Fibroblast of skin of abdomen (primary cell): ENCODE measurements at places on chromosomes 7 and 10.

GRCh38 chr7:38294926-38295325, 21.5 kb upstream of the TARP start:
- DNase-seq = no peak

- DNase-seq = no peak
These were observed 7.1 kb upstream of the KLHL7 start for GRCh38 chr7:23098460-23098859.

GRCh38 chr10:80539421-80540031, 1.8 kb downstream of the SH2D4B start:
- DNase-seq = no peak

DNA sequence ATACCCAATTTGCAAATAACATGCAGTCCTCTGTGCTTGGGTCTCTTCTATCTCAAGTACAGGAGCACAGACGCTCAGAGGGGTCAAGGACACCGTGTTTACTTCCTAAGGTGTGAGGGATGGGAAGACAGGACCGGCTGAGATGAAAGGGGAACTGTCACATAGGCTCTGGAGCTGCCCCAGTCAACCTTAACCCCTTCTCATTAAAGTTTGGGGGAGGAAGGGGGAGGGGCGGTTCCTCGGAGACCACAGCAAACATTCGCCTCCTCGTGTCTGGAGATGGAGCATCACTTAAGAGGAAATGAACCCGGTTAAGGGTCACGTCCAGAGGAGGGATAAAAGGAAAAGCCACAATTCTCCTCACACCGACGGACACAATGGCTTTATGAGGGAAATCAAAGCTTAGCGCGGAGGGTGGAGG, 1.1 kb downstream of the SH3PXD2A start:
- peak; percentile 36 for DNase-seq

DNA sequence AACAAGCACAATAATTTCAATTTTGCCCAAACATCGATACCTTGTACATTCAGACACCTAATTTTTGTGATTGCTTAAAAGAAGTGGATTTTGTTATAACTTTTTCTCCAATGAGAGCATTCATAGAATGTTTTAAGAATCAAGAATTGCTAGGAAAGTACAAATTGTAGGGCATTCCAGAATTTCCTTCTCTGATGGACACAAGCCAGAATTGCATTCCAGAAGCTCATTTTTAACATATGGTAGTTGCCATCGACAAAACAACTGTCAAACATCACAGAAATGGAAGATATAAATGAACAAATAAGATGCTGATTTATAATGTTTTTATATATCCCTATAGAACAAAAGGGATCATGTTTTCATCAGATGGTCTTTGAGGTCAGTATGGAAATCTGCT, 258.4 kb upstream of the NPVF start:
- peak; percentile 4 for DNase-seq

DNA sequence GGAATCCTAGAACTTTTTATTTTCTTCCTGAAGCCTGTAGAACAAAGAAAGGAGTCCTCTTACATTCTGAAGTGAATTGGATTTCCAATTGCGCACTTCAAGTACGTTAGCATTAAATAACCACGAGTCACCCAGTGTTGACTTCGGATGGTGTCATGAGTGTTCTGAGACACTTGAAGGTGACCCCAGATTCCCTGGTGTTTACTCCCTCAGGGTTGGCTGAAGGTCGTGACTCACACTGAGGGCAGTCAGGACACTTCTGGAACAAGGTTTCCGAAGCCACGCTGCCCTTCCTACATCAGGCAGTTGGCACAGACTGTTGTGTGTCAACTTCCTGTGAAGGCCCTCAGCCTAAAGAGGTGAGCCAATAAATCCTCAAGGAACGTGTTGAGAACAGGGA, 186.6 kb upstream of the CELF2 start:
- DNase-seq = peak; percentile 83

DNA sequence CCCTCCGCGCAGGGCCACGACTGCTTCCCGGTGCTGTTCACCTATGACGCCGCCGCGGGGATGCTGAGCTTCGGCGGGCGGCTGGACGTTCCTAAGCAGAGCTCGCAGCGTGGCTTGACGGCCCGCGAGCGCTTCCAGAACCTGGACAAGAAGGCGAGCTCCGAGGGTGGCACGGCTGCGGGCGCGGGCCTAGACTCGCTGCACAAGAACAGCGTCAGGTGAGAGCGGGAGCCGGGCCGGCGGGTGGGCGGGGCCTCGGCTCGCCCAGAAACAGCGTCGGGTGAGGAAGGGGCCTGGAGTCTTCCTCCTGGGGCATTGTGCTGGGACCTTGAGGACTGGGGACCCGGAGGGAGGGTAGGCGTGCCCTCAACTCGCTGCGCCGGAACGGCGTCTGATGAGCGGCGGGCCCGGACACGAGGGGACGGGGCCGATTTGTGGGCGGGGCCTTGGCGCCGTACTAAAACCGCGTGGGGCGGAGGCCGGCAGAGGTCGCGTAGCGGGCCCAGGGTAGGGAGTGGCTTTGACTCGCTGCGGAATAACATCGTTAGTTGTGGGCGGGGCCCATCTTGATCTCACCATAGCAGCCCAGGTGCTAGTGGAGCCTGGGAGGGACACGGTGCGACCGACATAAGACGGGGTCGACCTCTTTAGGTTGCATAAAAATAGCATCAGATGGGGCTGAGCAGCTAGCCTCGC, 15.6 kb downstream of the PDAP1 start:
- peak; percentile 43 for DNase-seq

DNA sequence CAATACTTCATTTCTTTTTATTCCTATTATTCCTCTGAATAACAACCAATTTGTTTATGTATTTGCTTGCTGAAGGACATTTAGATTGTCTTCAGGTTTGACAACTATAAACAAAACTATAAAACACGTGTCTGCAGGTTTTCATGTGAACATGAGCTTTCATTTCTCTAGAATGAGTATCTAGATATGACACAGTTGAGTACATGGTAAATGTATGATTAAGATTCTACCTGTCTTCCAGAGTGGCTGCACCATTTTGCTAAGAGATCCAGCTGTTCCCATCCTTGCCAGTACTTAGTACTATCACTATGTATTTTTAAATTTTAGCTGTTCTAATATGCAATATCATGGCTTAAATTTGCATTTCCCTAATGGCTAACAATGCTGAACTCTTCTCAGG, 10.1 kb downstream of the MCMBP start:
- no peak for DNase-seq

DNA sequence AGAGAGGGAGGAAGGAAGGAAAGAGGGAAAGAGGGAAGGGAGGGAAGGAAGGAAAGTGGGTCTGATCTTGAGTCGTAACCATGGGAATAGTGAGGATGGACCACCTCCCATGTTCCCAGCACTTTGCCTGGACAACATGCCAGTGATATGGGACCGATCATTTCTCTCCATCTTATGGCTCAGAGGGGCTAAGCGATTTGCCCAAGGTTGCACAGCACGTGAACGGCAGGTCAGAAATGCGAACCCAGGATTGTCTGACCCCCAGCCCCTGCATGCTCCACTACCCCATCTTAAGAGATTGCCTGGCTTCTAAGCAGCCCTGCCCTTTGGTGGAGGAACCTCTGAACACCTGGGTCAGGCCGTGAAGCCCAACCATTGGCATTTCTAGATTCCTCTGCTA, 109.0 kb upstream of the CARD11 start:
- DNase-seq = no peak

DNA sequence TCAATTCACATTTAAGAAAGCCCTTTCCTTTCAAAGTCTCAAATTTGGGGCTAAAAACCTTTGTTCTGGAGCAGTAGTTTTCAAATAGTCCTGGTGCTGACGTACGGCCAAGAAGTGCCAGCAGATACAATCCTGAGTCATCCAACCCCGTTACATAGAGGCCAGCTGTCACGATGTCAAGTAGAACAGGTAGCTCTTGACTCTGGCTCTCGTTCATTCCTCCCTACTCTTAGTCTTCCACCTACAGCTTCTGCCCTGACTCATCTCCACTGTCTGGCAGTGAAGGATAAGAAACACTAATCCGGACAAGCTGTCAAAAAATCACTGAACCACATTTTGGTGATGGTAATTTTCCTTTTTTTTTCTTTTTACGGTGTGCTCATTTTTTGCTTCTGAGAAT, 132.4 kb upstream of the PTN start:
- peak; percentile 12 for DNase-seq

DNA sequence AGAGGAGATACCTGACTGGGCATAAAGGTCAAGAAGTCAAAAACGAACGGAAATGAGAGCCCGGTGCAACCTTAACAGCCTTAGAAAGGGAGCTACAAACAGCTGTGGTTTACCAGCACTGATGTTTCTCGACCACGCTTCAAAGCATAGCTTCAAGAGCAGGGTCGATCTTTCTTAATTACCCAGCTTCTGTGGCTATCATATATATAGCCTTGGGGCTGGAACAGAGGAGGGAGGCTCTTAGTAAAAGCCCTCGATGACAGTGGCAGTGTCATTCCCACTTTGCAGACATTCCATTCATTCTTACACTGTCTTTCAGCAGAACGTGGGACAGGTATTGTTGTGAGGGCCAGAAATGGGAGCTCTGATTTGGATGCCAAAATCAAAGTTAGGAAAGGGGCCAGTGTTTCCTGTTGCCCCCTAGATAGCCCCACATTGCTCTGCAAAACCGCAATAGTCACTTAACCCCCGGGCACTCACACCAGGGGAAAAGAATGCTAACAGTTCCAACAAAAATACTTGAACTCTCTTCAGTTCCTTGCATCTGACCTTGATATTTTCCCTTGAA, 141.5 kb downstream of the MTPAP start:
- no peak for DNase-seq

DNA sequence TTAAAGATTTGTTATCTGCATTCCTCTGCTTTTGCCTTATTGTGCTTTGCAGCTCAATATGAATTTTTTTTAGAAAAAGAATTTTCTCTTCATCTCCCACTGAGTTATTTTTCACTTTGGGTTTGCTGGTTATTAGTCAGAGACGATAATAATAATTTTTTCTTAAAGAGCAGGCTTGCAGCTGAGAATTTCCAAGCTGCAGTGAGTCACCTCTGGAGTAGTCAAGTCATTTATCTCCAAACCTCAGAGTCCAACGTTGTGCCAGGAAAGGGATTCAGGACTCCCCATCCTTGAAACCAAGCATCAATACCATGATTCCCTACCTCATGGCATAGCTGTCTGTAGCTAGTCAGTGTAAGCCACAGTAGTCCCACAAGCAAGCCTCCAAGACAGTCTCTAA, 15.2 kb upstream of the EGR2 start:
- peak; percentile 95 for DNase-seq

DNA sequence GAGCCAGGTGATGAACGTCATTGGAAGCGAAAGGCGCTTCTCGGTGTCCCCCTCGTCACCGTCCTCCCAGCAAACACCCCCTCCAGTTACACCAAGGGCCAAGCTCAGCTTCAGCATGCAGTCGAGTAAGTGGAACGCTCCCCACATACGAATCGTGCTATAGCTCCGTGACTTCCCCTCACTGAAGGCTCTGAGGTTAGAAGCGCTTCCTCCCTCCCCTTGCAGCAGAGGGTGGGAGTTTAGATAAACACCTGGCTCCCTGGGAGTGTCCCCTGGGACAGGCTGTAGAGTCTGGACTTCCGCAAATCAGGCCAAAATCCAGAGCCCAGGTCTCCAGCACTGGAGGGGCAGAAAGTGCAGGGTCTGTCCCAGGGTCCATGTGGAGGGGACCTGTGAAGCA, 105.0 kb upstream of the NPS start:
- no peak for DNase-seq

GRCh38 chr7:81267508-81267907, 348.7 kb upstream of the SEMA3C start:
- peak; percentile 41 for DNase-seq

- DNase-seq = no peak
These were observed 29.0 kb downstream of the CUL1 start for GRCh38 chr7:148727501-148728278.

- DNase-seq = no peak
These were observed 805 bp downstream of the ZNF736 start for GRCh38 chr7:64314566-64314965.

- DNase-seq = no peak
These were observed 7.5 kb upstream of the CFTR start for GRCh38 chr7:117472335-117472734.

DNA sequence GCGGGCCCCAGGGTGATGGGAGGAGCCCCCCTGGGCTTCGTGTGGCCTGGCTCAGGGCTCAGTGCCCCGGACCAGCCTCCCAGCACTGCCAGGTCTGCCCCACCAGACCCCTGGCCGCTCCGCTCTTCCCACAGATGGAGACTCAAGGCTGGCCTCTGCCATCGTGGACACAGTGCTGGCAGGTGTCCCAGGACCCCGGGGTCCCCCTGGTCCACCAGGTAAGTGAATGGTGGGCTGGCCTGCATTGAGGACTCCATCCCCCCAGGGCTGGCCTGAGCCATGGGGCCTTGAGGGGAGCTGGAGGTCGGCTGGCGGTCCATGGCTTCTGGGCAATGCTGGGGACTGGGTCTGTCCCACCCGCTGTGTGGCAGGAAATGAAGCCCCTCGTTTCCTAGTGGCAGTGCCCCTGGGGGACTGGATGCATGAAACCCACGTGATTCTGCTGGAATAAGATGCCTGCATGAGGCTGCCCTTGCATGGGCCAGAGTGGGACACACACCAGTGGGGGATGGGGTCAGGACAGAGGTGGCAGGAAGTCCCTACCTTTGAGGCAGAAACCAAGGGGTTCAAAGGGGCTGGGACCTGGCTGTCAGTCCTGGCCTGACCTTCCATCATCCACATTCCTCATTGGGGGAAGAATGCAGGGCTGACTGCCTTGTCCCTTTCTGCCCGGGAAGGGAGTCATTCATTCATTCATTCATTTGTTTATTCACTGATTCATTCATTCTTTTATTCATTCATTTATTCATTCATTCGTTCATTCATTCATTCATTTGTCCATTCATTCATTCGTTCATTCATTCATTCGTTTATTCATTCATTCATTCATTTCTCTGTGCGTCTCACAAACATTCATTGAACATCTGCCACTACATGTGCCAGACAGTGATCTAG, 81.8 kb downstream of the MYL10 start:
- DNase-seq = no peak

DNA sequence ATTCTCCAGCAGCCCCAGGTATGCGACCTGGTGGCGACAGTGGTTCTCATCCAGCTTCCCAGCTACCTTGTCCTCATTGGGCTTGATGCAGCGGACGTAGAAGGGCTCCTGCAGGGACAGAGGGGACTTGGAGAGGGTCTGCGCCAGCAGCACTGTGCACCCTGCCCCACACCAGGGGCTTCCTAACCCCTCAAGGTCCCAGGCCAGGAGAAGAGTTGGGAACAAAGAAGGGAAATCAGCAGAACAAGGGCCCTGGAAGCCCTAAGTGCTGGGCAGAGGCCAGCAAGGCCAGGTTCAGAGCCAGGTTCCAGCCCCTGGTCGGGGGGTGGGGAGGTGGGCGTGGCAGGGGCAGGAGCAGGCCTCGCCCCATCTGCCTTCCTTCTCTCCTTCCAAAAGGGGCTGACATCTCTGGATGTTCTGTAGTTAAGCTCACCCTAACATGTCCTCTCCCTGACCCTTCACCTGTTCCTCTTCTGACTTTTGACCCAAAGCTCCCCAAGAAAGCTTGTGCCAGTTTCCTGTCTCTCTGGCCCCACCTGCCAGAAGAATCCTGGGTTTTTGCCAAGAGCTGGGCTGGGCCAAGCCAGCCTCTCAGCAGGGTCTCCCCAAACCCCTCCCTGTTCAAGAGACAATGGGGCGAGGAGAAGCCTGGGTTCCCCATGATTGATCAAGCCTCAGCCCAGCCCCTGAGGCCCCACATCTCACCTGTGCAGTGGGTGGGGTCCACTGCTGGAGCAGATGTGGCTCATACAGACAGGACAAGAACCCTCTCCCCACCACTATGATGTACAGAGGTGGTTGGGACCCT, 11.9 kb downstream of the MYO1G start:
- no peak for DNase-seq
